ENCODE measurements at places on chromosomes 7 and 10.

DNA sequence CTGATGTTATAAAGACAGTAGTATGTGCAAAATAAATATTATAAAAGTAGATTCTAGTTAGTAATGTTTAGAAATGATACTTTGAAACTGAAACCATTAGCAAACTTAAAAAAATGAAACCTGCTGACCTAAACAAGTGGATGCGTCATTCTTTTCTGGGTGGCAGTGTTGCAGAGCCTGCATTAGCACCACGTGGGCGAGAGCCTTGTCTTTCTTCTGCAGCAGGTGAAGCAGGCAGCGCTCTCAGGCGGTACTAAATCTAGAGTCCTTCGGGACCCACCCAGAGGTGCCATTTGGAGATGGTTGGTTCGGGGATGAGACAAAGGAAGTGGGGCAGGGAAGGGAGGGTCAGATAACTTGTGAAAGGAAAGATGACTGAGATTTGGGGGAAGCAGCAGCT, 759.1 kb upstream of the IGFBP3 start:
- DNase-seq = no peak

- peak; percentile 61 for DNase-seq
Observed at GRCh38 chr7:42876182-42877068, 35.4 kb downstream of the C7orf25 start.

DNA sequence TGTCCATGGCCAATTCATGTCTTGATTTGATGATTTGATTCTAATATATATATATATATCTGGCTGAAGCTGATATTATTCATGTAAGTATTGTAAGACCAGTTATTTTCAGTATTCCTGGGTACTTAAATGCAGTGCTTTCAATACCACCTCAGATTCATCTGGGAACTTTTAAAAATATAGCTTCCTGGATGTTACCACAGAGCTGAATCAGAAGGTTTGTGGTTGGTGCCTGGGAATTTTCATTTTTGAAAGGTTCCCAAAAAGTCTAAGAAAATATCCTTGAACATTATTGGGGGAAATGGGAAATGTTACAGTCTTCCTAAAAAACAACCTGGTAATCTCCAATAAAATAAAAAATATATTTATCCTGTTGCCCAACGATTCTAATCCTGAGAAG, 10.7 kb upstream of the PPP3CB start:
- peak; percentile 59 for DNase-seq

DNA sequence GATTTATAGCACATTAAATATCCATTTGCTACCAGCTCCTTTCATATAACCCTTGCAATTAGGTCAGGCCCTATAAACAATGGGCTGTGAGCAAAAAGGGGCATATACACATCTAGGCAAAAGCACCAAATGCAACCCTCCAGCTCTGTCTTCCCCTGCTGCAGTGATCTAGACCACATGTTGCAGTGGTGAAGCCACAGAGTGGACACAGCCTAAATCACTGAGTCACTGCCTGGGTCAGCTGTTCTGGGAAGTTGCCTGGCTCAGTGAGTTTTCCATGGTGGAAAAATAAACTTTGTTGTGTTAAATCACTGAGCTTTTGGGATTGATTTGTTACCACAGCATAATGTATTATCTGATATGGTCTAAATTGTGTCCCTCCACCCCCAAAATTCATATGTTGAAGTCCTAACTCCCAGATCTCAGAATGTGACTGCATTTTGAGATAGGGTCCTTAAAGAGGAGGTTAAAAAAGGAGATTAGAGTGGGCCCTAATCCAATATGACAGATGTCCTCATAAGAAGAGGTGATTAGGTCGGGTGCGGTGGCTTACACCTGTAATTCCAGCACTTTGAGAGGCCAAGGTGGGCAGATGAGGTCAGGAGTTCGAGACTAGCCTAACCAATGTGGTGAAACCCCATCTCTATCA, 70.4 kb downstream of the ZFAND4 start:
- DNase-seq = peak; percentile 41

GRCh38 chr10:88062385-88062784, 199.0 kb downstream of the PTEN start:
- no peak for DNase-seq

GRCh38 chr10:75034131-75034512, 77.3 kb upstream of the SAMD8 start:
- DNase-seq = no peak

DNA sequence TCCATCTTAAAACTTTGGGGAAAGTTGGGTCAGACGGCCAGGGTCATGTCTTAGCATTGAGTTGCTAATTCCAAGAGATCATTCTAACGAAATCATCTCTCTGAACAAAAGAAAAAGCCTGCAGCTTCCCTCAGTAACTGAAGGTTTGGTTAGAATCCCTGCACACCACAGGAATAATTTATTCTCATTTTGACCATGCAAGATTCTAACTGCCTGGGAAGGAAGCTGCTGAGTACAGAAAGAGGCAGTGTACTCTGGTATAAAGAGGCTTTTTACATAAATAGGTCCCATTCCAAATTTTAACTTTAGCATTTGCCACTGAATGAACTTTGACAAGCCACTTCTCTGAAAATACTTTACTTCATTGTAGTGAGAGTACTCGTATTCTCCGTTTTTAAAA, 76.9 kb upstream of the RSBN1L start:
- no peak for DNase-seq

DNA sequence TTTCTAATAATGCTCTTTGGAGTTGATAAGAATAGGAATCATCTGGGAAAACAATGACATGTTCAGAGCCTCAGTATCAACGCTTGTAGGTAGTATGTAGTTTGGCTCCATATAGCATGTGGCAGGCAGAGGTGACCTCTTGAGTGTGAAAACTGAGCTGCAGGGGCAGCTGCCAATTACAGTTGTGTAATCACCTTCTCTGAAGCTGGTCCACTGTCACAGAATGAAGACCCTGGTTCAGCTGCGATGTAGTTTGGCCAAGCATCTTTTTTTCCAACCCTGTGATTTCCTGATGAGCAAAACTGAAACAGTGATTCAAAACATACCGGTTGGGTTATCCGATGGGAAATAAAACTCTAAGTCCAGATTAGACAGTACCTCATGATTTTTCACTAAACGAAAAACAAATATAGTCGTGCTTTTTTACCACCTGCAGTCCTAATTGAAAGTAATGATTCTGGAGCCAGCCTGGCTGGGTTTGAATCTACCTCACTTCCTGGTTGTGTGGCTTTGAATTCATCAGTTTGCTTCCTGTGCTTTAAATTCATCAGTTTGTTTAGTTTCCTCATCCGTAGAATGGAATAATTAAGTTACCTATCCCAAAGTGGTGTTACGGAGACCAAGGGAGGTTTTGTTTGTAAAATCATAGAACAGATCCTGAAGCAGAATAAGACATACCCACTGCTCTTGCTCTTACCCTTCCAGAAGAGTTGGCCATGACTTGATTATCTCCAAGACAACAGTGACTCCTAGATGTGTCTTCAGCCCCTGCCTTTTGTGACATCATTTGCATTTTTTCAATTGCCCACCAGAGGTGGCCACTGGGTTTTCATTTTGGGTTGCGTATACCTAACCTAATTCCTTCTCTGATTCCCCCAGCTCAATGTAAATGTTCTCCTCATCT, 87.4 kb downstream of the CELF2 start:
- no peak for DNase-seq

DNA sequence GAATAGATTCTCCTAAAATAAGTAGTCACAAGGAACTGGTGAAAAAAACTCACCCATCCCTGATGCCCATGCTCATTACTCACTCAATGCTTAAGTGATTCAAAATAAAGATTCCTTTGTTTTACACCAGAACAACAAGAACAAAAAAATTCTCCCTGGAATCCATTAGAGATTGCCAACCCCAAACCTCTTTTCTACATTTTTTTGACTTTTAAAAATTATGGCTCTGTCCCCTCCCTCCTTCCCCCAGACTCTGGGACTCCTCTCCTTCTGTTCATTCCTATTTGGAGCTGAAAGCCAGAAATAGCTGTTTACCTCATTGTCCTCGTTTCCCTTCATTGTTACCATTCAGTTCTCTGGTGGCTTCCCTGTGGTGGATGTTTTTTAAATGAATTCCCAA, 63.2 kb upstream of the FHIP2A start:
- no peak for DNase-seq

DNA sequence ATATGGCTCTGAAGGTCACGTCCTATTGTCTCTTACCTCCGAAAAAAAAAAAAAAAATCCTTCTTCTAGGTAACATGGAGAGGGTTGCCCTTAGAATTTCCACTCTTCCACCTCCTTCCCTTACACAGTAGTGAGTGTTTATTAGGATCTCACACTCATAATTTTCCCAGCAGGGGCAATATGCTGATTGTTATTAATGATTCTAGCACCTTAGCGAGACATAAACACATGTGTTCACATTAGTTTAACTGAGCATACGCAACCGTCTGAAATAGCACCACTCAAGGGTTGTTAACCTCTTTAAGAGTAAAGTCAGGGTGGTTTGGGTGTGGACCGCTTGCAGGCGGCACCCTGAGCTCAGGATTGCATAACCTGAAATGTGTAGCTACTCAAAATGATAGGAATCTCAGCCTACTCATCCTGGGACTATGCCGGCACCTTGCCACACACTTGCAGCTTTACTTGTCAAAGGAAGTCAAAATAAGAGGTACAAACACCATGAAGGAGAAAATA, 52.2 kb downstream of the CPEB3 start:
- peak; percentile 29 for DNase-seq

DNA sequence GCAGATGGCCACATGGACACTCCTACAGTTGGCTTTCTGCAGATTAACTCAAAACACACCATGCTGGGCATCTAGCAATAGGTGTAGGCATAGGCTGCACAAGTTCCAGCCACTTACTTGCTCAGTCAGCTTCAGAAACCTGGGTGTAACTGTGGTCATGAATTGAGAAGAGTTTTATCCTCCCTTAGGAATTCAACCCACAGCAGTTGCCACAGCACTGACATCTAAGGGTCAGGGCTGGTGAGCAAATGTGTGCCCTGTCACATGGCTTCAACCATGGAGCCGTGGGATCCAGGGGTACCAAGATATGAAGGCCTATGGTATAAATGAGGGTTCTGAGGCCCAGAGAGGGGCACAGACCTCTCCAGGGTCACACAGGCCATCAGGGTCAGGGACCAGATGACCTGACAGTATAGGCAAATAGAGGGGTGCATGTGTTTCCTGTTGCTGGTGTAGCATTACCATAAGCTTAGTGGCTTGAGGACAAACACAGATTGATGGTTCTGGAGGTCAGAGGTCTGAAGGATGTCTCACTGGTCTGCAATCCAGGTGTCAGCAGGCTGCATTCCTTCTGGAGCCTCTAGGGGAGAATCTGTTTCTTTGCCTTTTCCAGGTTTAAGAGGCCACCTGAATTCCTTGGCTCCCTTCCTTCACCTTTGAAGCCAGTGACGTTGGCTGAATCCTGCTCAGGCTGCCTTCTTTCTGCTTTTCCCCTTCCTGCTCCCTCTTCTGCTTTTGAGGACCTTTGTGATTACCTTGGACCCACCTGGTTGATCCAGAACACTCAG, 24.1 kb downstream of the MINDY4 start:
- no peak for DNase-seq

GRCh38 chr10:107728807-107729206, 564.3 kb upstream of the SORCS1 start:
- DNase-seq = no peak

DNA sequence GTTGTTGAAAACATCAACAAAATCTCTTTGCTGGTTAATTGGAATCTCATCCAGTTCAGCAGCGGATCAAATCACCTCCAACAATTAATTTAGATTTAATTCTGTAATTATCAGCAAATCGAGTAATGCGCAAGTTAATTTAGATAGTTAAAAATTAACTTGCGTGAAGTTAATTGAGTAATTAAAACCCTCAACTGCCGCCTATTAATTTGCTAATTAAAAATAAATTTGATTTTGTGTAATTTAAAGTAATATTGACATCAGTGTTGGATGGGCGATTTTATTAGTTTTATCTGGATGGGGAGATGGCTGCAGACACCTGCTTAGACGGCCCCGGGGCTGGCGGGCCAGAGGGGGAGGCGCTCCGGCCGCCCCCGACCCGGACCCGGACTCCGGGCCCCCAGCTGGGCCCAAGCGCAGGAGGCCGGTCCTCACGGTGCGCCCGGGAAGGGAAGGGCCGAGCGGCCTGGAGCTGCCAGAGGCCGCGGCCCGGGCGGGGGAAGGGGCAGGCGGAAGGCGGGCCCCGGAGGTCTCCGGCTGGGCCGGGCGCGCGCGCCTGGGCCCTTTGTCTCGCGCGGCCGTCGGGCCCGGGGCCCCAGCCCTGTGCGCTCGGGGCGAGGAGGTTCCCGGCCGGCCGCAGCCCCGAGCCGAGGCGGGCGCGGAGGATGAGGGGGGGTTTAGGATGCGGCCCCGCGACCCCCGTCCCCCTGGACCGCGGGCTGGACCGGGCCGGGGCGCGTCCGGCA, 3.3 kb upstream of the UNCX start:
- no peak for DNase-seq

GRCh38 chr7:7765422-7765821, 47.0 kb upstream of the RPA3 start:
- DNase-seq = no peak

All from fibroblast of upper back skin (primary cell).